Cardiac septum (tissue), 1 donor: ENCODE measurements at places on chromosomes 6 and 20. TPM values are rescaled to one million over a fixed set of nuclear protein-coding genes. Genes with fewer than 3 reads are reported as not detected.

NCOA3 gene
- total RNA-seq: 18.6 TPM

NECAB3 gene
- total RNA-seq: 77.0 TPM

C6orf141 gene
- total RNA-seq: 0.38 TPM

WFDC5 gene
- not detected for total RNA-seq

ACSS1 gene
- total RNA-seq: 47.6 TPM

GNRH2 gene
- total RNA-seq: not detected

PDE7B gene
- total RNA-seq: 4.4 TPM

CCND3 gene
- 33.5 TPM for total RNA-seq

CTAGE9 gene
- total RNA-seq: not detected

DNA sequence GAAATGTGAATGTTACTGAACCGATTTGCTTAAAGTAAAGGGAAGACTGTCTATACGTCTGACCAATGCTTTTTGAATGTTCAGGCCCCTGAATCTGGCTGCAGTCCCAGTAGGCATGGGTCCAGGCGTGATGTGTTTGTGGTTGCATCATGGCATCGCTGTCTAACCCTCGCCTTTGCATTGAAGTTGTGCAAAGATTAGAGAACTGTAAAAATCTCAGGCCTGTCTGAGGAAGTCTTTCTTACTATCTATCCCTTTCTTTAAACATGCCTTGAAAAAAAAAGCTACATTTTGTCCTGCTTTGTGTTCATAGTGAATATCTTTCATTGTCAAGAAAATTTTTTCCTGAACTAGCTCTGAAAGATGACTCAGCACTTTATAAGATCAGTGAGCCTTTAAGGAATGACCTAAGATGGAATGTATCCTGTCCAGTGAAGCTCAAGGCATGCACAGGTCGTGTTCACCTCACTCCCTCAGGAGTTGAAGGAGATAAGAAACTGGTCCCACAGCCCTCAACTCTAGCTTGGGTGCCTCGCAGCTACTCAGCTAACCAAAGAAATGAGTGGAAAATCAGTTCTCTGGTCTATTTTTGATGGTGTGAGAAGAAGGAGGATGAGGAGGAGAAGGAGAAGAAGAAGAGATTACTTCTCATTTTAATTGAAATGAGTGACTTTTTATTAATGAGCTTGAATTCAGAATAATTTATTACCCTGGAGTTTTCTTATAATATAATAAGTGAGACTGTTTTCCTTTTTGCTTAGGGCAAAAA lies 48.6 kb downstream of the TPD52L1 start:
- DNase-seq: no peak

DNA sequence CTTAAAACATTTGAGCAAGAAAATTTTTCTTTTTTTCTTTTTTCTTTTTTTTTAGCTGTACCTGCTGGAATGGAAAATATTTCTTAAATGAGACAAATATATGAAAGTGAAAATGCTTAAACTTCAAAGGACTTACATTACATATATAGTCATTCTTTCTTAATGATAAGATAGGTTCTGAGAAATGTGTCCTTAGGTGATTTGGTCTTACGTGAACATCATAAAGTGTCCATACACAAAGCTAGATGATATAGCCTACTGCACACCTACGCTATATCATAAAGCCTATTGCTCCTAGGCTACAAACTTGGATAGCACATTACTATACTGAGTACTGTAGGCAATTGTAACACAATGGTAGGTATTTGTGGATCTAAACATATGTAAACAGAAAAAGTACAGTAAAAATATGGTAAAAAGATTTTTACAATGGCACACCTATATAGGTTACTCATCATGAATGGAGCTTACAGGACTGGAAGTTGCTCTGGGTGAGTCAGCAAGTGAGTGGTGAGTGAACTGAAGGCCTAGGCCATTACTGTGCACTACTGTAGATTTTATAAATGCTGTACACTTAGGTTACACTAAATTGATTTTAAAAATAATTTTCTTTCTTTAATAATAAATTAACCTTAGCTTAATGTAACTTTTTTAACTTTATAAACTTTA lies 54.6 kb downstream of the RPP21 start:
- no peak for DNase-seq

- no peak for DNase-seq
These were observed 96.7 kb downstream of the FYN start for GRCh38 chr6:111776236-111777221.

DNA sequence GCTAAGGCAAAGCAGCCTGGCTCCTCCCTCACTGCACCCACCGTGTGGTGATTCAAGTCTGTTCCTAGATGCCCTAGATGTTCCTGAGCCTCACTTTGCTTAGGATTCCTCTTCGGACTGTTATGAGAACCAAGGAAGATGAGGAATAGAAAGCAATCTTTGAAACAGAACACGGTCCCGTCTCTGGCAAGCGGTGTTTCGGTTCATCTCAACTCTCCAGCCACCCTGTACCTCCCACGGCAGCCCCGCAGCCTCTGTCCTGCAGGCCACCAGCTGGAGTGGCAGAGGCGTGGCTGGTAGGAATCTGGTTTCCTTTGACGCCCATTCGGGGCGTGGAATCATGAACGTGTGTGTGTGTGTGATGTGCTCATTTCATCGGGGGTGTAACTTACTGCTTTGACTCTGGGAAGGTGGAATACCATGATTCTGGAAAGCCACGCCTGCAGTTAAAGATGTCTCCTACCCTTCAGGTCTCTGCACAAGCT lies 21.3 kb downstream of the PDE10A start:
- no peak for DNase-seq

- DNase-seq: no peak
These were observed 448.8 kb upstream of the CITED2 start for GRCh38 chr6:139823099-139823807.

- no peak for DNase-seq
These were observed 5.1 kb downstream of the CDKAL1 start for GRCh38 chr6:20539387-20539786.

- no peak for DNase-seq
These were observed 83.8 kb upstream of the SUPT3H start for GRCh38 chr6:45461486-45461885.

DNA sequence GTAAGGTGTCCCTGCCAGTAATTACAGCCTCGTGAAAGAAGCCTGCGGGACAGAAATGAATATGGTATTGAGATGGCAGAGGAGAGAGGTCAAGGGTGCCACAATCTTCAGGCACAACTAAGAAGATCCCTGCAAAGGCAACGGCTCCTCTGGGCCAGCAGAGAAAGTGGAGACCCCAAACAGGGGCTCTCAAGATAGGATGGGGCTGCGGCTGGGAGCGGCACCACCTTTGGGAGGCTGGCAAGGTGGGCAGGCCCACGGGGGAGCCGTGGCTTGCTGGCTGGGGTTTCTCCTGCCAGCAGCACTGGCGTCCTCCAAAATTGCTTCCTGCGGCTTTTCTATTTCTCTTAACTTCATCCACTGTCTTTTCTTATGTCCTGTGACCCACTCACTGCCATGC lies 183.6 kb upstream of the QKI start:
- no peak for DNase-seq

- DNase-seq: no peak
These were observed 73.3 kb downstream of the MRPL14 start for GRCh38 chr6:44053760-44054556.

DNA sequence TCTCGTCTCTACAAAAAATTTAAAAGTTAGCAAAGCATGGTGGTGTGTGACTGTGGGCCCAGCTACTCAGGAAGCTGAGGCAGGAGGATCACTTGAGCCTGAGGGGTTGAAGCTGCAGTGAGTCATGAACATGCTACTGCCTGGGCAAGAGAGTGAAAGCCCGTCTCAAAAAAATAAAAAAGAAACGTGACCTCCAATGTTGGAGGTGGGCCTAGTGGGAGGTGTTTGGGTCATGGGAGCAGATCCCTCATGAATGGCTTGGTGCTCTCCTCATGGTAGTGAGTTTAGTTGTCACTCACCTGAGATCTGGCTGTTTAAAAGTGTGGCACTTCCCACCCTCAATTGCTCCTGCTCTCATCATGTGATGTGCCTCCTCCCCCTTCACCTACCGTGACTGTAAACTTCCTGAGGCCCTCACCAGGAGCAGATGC lies 24.3 kb downstream of the RBL1 start:
- no peak for DNase-seq

DNA sequence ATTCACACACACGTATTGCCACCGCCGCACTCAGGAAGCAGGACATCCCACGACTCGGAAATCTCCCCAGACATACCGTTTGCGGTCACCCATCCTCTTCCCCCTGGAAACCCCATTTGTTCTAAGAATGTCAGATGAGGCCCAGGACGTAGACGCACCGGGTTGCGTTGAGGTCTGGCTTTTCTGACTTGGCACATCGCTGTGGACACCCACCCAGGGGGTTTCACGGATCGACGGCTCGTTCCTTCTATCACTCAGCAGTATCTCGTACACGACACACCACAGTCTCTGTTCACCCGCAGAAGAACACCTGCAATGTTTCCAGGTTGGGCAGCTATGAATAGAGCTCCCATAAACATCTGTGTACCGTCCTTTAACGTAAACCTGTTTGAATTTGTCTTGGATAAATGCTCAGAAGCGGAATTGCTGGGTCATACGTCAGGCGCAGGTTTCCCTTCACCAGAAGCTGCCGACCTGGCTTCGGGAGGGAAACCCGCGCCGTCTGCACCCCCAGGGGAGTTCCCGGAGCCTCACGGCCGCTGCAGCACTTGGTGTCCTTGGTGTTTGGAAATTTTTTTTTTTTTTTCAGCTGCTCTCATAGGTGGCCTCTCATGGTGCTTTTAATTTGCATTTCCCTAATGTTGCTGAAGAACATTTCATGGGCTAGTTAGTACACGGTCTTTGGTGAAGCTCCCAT lies 9.3 kb upstream of the EEF1A2 start:
- DNase-seq: no peak

GRCh38 chr6:56744528-56744927 lies 101.8 kb upstream of the DST start:
- no peak for DNase-seq

GRCh38 chr6:125658759-125659431 lies 90.5 kb upstream of the HEY2 start:
- no peak for DNase-seq

- DNase-seq: no peak
These were observed 281.6 kb upstream of the ZFP64 start for GRCh38 chr20:52473186-52473585.

- DNase-seq: no peak
These were observed 45.3 kb downstream of the IGF2R start for GRCh38 chr6:160013987-160014868.

- no peak for DNase-seq
These were observed 142.5 kb upstream of the HDDC2 start for GRCh38 chr6:125444006-125444923.

DNA sequence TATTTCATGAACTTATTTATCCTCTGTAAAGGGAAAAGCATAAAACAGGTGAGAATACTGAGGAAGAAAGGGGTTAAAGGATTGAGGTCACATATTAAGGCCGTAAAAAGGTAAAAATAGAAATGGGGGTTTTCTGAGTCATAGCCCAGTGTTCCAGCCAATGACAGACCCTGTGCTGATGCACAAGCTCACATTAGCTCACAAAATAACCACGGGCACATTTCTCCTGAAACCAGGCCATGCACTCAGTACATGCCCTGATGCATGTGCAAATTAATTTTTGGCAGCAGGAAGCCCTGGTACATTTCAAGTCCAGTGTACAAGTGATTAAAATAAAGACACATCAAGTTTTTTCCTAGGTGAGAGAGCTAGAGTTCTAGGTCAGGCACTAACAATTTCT lies 194.4 kb downstream of the TMEM200A start:
- no peak for DNase-seq

GRCh38 chr6:35448191-35448590 lies 3.9 kb upstream of the FANCE start:
- no peak for DNase-seq

DNA sequence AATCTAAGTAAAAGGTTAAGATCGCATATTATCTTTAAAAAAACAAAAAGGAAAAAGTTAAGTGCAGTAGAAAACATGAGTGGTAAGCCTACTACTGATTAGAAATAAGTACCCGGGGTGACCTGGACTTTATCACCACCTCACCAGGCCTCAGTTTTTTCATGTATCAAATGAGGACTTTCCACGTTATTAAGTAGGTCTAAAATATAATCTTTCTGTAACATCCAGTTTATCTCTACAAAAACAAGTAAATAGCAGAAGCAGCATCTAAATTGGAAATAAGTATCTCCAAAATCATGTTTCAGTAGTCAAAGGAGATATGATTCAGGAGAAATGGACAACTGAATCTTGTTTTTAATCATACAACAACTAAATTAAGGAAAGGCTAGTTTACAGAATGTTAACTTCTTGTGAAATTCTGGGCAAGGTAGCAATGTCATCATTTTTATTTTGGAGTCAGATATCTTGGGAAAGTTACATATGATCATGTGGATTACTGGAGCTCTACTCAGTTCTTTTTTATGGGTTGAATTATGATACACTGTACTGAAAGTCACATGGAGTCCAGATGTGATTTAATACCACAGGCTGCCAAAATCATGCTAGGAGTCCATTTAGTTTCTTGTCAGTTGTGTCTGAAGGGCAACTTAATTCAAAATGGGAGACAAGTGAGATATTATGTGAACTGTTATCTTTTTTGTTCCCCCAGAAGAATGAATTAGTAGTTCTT lies 114.7 kb upstream of the PRL start:
- no peak for DNase-seq
